AG09309 (cell line): ENCODE measurements at places on chromosomes 5 and 9.

GRCh38 chr9:131264231-131264630 lies 12.1 kb downstream of the FAM78A start:
- DNase-seq = no peak

DNA sequence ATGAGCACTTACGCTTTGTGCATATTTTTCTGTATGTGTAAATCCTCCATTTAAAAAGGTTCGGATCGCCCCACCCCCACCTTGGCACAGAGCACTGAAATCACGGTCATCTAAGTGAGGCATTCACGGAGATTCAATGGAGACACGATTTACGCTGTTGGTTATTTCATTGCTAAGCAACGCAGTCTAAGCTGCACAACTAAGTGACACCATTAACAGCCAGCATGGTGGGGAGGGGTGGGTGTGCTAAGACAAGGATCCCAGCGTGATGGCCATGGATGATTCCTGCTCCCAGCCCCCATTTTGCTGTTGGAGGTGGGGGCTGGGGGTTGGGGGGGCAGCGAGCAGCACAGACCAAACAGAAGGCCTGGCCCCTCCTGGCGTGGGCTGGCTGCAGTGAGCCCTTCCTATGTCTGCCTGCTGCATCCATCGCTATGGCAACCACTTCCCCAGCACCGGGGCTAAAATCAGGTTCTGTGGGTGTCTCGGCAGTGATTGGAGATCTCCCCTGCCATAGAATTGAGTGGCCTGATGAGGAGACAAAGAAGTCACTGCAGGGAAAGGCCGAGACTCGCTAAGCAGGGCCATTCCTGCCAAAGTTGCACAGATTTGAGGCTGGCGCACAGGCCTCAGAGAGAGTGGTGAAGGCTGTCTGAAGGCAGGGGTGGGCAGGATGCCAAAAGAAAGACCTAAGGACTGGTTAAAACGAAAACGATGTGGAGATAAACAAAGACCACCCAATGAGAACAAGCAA lies 14.3 kb upstream of the MARCHF6 start:
- DNase-seq = no peak

DNA sequence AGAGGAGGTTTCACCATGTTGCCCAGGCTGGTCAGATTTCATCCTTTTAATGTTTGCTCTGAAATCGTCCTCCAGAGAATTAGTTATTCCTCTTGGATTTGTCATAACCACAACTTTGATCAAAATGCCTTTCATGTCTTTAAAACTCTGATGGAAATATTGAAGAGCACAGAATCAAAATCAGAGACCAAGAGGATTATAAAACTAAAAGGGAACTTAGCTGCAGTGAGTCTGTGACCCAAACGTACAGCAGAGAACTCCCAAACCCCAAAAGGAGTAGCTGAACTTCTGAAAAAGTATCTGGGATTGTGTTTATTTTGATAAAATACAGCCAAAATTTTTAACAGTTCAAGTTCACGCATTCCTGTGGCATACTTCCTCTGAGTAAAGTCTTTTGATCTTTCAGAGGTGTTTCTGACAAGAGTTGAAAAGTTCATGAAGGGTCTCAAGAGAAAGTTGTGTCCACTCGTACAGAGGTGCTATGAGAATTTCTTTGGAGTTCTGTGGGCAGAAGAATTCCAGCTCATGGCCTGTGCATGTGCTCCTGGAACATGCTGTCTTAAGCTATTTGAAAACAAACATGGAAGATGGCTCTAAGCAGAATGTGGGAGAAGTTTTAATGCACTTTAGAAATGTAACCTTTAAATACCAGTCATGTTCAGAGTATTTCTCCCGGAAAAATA lies 124.0 kb downstream of the ESM1 start:
- no peak for DNase-seq

- no peak for DNase-seq
These were observed 39.7 kb upstream of the SARDH start for GRCh38 chr9:133777871-133778270.

GRCh38 chr9:115883467-115884329 lies 269.9 kb upstream of the PAPPA start:
- no peak for DNase-seq

DNA sequence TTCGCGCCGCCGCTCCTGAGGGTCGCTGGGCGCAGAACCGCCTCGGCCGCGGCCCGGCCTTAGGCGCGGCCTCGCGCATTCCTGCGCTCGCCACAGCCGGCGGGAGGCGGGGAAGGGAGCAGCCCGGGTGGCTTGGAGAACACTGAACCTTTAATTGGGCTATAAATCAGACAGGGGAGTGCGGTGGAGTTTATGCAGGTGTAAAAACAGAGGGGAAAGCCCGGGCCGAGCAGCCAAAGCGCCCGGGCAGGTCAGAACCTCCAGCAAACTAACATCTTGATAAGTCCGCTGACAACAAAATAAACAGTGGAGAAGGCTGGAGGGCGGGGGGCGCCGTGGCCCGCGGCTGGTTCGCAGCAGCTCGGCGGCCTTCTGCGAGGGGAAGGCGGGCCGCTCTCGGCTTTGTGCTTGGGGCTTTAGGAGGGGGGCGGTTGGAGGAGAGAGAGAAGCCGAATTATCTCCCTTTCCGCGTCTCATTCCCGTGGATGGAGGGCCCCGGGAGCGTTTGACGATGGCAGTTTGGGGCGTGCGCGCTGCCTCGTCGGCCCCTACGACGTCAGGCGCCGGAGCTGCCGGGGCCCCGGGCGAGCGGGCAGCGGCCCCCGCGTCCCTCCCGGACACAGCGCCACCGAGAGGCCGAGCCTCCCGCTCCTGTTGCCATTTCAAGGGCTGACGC lies 11.3 kb downstream of the FOXD1 start:
- DNase-seq = no peak

DNA sequence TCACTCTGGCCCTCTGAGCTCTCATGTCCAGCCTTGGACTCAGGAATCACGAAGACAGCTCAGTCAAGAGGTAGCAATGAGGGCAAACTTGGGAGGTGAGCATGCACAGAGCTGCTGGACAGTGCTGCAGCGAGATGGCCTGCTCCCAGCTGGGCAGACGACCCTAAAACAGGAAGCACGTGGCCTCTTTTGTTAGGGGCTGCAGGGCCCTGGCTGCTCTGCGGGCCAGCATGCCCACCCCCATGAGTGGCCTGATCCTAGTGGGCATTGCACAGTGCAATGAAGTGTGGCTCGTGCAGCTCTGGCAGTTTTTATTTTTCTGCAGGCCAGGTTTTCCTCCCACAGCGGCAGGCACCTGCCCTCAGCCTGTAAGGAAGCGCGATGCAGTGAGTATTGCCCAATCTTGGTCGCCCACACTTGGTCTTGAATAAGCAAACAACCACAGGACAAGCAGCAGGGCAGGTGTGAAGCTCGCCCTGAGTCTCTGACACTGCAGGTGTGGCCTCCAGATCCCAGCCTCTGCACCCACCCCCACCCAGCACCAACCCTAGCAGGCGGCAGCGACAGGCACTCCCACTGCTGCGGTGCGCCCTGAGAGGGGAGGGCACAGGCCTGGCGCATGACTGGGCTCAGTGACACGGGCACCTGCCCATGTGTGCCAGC lies 60.8 kb downstream of the SEMA4D start:
- DNase-seq = no peak

DNA sequence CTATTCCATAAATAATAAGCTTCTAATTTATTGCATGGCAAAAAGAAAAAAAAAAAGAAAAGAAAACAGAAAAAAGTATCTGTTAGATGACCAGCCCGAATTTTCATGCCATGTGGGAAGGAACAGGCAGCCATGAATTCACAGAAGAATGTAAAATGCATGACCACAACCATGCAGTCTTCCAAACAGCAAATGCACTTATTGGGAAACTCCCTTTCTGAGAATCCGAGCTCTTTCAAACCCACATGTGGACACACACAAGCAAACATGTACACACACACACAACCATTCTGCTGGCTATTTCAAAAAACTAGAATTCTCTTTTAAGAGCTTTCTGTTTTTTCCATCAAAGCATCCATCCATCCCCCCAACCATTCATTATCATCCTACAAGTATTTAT lies 236.1 kb downstream of the DNAH5 start:
- no peak for DNase-seq
